ENCODE measurements at places on chromosomes 11 and 22. TPM values are rescaled to one million over a fixed set of nuclear protein-coding genes. Genes with fewer than 3 reads are reported as not detected.
A peak's percentile ranks its signal among the peaks of the same experiment; 100 is the strongest.

DNA sequence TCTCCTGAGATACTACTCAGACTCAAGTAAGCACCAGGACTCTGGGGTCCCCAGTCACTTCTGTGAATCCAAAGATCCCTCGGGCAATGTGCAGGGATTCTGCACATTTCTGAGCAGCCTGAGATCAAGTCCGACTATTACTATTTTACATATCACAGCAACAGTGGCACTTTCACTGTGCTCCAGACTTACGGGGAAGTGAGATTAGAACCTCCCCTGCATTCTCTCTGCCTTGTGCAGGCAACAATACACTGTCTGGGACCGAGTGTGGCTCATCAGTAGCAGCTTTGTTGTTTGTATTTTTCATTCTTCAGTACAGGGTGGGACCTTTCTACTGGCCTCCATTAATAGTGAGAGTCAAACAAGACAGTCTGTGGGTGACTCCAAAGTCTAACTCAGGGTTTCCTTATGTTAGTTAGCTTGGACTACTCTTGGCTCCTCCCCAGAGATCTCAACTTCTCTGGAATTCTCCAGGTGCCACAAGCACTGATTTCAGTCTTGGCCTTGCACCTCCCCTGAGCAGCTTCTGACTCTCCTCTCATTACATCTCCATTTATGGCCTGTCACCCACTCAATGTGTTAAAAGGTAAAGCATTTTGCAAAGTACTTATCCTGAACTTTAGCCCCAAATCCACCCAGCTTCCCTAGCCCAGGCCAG, 76.2 kb upstream of the TOP3B start:
- DNase-seq = no peak

DNA sequence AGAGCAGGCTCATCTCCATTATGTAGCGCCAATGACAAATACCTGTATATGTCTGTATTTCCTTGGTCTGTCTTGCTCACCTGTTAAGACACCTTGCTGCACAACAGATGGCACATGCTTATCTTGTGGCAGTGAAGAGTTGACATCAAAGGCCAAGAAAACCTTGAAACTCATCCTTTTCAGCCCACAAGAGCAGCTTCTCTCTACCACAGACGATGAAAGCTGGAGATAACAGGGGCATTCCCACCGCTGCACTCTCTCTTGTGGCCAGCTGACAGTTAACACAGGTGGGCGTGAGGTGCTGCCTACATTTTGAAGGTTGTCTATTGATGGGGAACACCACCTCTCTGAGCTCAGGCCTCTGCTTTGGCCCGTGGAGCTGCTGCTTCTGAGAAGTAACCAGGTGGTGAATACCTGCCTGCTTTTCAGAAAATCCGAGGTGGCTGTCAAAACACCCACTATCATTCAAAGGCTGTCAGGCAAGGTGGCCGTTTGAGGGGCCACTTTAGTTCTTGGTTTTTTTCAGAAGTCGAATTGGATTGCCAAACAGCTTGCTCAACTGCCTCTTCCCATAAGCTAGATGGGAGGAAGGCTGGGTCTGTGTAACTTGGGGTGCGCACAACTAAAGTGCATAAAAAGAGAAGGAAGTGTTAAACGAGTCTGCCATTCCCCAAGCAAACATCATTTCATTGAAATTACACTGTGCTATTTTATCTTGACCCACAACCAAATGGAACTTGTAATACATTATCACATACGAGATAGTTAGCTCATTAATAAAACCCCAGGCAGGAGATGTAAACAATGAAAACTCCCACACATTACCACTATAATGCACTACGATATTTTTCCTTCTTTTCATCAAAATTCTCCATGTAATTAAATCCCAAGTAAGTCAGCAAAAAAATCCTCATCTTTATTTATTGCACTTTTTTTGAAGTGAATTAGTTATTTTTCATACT, 87.1 kb upstream of the RAG2 start:
- DNase-seq = no peak

- DNase-seq = no peak
These were observed 18.7 kb downstream of the TTC17 start for GRCh38 chr11:43377389-43377788.

Gene ACRV1
- total RNA-seq = not detected

Gene PAMR1
- total RNA-seq = 63.2 TPM

- peak; percentile 8 for DNase-seq
These were observed 1.0 kb upstream of the BTG4 start for GRCh38 chr11:111513240-111513605.

DNA sequence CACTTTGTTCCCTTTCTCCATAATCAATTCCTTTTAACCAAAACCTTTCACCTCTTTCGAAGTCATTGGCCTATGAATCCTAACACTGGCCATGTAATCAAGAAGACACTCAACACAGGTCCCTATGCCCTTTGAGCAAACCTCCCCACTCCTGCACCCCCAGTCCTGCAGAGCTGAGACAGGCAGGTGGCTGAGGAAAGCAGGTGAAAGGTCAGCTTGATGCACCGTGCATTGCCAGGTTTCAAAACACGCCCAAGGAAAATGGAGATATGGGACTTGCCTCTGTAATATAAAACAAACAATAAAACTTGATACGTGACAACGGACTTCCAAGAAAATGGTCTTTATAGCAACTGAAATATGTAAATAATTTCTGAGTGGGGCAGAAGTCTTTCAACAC, 10.6 kb downstream of the CPT1A start:
- DNase-seq = no peak

Gene OR10A3
- not detected for total RNA-seq

Gene OR8G1
- not detected for total RNA-seq

- no peak for DNase-seq
These were observed 17.9 kb downstream of the LINC01488 start for GRCh38 chr11:69499186-69499917.

DNA sequence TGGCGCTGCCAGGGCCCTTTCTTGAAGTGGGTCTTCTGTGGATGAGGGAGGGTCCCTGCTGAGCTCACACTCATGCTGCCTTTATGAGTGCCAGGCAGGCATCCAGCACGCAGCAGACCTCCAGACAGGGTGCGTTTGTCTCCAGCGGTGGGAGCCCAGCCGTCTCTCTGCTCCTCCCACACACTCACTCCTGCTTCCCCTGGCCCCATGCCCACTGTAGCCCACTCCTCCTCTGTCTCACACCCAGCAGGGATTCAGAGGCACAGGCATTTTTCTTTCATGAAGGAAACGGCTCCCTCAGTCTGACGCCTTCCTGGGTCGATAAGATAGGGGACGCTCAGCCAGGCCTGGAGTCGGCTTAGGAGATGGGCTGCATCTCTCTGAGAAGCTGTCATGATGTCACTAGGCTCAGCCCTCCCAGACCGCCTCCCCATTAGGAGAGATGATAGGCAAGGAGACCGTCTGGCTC, 183.9 kb upstream of the NCAM1 start:
- no peak for DNase-seq

DNA sequence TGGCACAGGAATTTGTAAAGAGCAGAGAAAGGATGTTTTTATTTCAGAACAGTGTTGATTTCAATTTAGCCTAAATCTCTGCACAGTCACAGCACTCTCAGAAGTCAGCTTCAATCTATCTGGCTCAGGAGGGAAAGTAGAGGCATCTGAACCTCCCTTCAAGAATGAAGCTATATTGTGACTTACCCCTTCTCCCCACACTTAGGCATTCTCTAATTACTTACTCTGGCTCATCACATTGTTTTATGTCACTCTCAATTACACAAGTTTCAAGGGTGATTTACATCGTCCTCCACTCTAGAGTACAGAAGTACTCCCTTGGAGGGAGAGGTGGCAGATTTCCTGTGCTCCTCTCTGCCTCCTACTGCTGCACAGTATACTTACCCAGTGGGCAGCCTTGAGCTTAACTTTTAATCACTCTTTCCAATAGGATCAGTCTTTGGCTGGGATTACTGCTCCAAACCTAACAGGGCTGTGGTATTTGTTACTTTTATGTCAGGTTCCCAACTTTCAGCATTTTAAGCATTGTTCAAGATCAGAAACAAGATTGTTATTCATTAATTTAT, 211.4 kb downstream of the AASDHPPT start:
- no peak for DNase-seq

DNA sequence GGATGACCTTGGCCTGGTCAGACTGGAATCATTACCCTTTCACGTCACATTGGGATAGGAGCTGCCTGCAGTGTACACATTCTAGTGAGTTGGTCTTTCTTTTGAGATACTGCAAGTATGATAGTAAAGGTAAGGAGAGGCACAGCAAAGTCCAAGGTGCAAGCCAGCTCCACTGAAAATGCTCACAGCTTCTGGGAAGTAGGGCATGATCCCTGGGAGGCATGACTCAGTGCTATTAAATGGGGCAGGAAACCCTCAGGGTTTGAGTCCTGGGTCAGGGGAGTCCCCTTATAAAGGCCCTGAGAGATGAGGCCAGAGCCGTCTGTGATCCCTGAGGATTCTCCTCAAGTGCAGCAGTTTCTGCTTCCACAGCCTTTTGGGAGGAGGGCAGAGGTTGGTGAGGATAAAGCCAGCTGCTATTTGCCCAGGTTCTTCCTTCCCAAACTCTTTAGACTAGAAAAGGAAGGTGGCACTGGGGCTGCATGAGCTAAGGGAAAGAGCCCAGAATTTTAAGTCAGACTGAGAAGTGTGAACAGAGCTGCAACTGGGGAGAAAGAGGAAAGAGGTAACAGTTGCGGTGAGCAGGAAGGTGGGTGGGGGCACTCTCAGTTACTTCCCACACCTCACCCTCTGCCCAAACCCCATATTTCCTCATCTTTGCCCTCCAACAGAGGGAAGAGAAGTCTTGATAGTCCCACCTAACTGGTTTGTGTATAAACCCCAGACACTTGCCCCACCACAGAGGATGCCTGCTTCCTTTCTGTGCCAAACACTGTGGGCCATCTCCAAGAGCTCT, 14.4 kb upstream of the OR52K1 start:
- no peak for DNase-seq

DNA sequence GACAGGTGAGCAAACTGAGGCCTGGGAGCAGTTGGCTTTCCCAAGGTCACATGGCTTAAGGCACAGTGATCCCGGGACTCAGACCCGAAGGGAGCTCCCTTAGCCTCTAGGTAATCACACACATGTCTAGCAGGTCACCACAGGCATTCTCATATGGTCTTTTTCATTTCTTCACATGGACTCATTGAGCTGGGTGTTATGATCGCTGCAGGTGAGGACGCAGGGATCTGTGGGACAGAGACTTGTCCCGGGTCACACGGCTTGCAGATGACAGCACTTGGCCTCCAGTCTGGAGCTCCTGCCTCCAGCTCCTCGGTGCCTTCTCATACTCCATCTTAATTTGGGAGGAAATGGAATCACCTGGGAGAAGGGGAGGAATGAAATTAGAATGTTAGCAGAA, 23.6 kb upstream of the CACNG2 start:
- no peak for DNase-seq

- no peak for DNase-seq
These were observed 319.2 kb downstream of the SOX6 start for GRCh38 chr11:16037179-16037578.

DNA sequence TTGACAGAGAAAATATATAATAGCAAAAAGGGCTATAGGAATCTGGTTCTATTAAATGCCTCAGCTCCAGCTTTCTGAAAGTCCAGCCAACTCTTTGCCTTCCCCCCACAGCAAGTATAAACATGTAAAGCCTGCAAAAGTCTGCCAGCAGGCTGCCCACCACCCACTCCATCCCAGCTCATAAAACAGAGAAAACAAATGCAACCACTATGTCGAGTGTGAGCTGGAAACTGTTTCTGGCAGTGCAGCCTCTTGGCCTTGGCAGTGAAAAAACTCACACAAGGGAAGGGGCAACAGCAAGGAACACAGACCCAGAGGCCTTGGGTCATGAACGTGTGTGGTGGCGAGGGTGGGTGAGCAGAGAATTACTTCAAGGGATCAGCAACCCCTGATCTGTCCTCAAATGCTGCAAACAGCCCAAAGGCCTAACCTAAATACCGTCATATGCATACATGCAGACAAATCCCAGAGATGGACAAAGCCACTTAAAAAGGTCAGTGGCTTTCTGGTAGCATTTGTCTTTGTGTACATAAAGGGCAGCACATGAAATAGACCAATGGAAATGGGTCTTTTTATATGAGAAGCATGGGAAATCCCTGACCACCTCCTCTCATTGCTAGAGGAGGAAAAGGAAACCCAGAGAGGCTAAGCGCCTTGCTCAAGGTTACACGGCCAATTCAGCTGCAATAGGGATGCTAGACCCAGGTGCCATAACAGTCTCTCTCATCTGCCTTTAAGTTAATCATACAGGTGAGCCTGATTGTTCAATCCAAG, 74.8 kb downstream of the NAT10 start:
- DNase-seq = no peak

Gene C11orf52
- 1.8 TPM for total RNA-seq

- peak; percentile 14 for DNase-seq
These were observed 462.4 kb downstream of the RAB38 start for GRCh38 chr11:87712802-87713202.

GRCh38 chr22:35202376-35202775, 54.9 kb upstream of the HMGXB4 start:
- DNase-seq = no peak

- no peak for DNase-seq
These were observed 2.0 kb upstream of the FXYD6 start for GRCh38 chr11:117878314-117878938.

GRCh38 chr11:47377571-47378009, 757 bp downstream of the SPI1 start:
- no peak for DNase-seq

Gene SLC22A8
- total RNA-seq = not detected

Gene ALG9
- 35.2 TPM for total RNA-seq

DNA sequence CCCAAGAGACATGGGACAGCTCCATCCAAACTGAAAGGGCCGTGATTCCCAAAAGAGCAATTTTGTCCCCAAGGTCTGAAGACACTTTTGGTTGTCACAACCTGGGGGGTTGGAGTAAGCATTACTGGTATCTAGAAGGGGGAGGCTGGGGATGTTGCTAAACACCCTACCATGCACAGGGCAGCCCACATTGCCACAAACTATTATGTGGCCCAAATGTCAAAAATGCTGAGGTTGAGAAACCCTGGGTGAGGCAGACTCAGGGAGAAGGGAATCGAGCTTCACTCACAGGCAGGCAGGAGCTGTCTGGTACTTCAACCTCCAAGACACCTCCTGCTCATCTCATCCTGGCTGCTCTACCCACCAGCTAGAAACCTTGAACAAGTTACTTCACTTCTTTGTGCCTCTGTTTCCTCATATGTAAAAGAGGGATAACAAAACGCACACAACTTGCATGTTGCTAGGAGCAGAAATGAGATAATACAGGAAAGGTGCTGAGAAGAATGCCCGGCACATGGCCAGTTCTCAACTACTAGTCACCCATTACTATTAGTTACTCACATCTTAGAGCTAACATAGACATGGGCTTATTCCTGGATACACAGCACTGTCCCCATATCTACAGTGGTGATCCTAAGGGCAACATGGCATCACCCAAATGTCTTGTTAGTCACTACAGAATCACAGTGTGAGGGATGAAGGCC, 8.8 kb downstream of the SERPIND1 start:
- DNase-seq = no peak

DNA sequence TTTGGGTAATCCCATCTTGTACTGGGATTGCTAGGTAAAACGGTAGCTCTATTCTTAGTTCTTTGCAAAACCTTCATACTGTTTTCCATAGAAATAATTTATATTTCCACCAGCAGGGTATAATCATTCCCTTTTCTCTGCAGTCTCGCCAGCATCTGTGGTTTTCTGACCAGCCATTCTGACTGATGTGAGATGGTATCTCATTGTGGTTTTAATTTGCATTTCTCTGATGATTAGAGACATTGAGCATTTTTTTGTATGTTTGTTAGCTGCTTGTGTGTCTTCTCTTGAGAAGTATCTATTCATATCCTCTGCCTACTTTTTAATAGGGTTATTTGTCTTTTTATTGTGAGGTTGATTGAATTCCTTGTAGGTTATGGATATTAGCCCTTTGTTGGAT, 220.9 kb downstream of the PGR start:
- DNase-seq = no peak
